ENCODE measurements at places on chromosomes 11 and 22.

DNA sequence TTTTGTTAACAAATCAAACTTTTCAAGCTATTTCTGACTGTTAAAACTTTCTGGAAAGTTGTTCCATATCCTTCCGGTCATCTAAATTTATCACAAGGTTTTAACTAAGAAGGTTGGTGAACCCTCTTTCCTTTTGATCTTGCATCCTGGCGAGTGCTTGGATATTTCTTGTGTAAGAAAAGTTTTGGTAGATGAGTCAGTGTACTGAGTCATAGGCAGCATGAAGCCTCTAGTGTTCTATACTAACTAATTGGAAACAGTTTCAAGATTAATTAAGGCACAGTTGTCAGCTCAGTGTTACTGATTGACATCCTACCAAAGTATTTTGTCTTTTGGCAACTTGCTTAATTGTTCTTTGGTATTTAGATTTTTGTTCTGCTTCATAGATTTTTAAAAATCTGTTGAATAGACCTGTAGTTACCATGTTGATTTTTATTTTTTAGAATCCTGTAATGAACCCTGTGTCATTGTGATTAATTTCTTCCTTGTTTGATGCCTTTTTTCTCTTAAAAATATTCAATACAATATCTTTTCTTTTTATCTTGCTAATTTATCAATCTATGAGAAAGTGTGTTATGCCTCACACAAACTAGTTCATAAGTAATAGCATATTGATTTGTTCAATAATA lies 38.0 kb downstream of the METTL15 start:
- DNase-seq, result no peak

DNA sequence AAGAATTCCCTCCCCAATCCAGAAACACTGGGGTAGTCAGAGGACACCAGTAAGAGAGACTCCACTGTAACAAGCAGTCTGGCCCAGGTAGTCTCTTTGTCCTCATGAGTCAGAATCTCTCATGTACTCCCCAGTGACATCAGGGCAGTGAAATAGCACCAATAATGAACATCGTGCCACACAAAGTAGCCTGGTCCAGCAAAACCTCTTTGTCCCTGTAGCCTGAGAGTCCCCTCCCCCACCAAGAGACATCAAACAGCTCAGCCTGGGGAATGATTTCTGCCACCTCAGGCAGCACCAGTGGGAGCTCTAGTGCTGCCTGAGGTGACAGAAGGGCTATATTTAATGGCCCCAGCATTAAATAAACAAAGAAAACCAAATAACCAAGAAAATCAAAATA lies 88.1 kb downstream of the SBF2 start:
- DNase-seq, result no peak

DNA sequence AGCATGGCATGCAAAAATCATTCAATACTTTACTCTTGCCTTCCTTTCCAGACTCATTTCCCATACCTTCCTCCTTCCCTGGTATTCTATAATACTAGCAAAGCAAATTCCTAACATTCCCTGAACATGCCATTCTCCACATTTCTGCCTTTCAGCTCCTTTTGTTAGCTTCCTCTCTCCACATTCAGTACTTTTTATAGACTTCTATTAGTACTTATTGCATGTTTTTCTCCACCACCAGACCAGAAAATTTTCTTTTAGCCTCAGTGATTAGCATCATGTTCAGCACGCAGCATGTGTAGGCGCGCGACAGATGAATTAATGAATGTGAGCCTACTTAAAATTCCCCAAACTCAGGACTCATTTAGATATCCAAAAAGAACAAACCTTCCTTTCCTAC lies 935.3 kb downstream of the DLG2 start:
- no peak for DNase-seq

DNA sequence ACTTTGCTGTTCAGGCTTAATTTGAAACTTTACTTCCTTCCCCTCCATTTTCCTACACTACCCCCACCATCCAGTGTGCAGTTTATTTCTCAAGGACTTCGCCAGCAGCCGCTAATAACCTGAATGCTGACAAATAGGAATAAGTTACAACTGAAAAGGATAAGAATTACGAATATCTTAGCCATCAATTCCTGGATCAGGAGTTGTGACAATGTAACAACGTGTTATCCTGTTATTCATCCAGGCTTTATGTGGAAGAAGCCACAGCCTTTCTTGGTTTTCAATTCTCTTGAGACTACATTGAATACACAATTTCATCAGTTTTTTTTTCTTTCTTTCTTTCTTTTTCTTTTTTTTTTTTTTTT lies 5.9 kb downstream of the HBG1 start:
- DNase-seq, result no peak

GRCh38 chr11:46491661-46492330 lies 100.2 kb upstream of the CHRM4 start:
- DNase-seq, result no peak
